ENCODE measurements at places on chromosomes 3 and 15.
A peak's percentile ranks its signal among the peaks of the same experiment; 100 is the strongest.

DNA sequence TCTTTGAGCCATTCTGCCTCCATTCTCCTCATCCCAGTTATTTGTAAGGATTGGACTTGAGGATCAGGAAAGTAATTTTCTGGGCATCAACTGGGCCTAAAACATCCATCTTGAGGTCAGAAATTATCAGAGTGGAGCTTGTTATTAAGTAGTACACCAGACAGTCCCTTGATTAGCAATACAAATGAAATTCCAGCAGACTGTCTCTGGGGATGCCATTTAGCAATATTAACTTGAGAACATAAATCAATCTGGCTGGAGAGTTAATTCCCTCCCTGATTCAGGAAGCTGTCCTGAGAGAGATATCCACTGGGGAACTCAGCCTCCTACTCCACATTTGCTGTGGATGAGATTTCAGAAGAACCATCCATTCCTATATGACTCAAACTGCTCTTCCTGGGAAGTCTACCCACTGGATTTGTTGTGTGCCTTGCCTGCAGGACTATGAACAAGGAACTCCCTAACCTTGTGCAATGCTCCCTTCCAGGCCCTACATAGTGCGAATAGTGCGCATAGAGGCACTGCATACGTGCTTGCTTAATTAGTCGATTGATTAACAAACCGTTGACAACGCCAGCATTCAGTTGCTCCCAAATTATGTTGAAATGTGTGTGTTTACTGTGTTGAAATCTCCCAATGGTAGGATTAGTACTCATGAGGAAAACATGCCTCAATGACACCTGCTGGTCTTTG lies 36.1 kb upstream of the MTMR14 start:
- DNase-seq, result no peak

GRCh38 chr15:101382544-101382943 lies 87.5 kb upstream of the SNRPA1 start:
- DNase-seq, result peak; percentile 11

DNA sequence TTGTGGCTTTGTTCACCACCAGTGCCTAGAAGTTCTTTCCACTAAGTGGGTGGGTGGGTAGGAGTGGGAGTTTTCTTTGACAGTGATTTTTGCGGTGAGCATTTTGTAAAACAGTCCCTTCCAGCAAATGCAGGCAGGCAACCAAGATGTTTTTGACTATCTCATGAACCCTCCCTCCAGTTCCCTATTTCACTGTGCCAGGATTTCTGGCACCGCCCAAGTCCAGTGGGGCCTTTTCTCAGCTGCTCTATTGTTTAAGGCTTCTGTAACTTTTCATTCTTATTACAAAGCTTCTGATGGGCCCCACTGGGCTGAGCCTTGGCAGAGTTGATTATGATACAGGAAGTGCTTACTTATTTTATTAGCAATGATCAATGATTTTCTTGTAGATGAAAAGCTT lies 236.0 kb downstream of the EDEM1 start:
- no peak for DNase-seq

- DNase-seq, result no peak
Measured at GRCh38 chr3:65607101-65607500, 431.6 kb downstream of the MAGI1 start.

DNA sequence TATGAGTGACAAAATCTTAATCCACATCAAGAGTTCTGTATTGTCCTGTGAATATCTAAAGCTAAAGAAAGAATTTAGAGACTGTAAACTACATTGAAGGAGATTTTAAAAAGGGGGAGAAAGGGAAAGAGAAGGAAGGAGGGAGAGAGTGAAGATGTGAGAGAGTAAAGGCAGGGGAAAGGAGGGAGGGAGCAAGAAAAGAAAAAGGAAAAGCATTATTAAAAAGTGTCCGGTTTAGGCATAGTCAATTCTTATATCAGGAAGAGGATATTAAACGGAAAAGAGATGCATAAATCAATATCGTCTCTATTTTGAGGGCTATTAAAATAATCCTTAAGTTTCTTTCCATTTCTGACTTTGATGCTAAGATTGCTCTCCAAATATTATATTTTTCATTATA lies 332.1 kb downstream of the ROBO2 start:
- DNase-seq, result no peak

DNA sequence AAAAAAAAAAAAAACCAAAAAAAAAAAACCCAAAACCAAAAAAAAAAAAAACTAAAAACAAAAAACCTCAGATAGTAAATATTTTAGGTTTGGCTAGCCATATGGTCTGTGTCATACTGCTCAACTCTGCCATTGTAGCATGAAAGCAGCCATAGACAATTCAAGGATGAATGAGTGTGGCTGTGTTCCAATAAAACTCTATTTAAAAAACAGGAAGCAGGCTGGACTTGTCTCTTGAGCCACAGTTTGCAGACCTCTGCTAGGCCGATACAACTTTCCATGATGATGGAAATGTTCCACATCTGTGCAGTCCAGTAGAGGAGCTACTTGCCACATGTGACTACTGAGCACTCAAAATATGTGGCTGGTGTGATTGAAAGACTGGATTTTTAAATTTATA lies 11.1 kb downstream of the EFCAB12 start:
- DNase-seq, result no peak

DNA sequence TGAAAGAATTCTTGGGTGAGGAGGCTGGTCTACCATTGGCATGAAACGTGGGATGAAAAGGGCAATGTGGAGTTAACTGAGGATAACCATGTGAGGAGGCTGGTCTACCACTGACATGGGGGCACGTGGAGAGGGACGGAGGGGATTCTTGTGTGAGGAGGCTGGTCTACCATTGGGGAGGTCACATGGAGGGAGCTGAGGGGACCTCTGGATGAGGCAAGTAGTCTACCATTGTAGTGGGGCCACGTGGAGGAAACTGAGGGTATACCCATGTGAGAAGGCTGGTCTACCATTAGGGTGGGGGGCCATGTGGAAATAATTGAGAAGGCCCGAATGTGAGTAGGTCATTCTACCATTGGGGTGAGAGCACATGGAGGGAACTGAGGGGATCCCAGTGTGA lies 154.1 kb downstream of the FBLN2 start:
- no peak for DNase-seq

DNA sequence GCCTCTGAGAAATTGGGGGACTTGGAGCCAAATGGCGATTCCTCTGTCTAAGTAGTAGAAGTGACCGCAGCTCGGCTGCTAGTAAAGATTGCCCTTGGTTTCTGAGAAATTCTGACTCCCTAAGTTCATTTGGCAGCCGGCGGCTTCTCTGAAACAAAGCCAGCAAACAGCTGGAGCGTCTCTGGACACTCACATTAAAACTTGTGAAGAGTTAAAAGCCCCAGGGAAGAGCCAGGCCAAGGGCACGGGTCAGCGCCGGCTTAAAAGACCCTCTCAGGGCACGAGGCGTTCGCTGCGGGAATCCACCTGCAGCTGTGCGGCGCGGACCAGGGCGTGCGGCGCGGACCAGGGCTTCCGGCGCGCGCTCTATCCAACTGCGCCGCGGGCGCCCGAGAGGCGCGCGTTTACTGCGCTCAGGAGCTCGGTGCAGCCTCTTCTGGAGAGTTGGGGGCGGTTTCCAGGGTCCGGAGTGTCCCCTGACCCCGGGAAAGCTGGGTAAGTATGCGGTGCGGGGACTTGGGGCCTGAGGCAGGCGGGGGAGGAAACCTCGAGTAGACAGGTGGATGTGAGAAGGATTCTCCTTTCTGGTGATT lies at the start of gene COL6A5:
Gene COL6A5 (plus strand): TSS at position 186 of the 593 bp plus-strand sequence. CDS start 27,967 bp downstream, outside the sequence.
- DNase-seq, result no peak

DNA sequence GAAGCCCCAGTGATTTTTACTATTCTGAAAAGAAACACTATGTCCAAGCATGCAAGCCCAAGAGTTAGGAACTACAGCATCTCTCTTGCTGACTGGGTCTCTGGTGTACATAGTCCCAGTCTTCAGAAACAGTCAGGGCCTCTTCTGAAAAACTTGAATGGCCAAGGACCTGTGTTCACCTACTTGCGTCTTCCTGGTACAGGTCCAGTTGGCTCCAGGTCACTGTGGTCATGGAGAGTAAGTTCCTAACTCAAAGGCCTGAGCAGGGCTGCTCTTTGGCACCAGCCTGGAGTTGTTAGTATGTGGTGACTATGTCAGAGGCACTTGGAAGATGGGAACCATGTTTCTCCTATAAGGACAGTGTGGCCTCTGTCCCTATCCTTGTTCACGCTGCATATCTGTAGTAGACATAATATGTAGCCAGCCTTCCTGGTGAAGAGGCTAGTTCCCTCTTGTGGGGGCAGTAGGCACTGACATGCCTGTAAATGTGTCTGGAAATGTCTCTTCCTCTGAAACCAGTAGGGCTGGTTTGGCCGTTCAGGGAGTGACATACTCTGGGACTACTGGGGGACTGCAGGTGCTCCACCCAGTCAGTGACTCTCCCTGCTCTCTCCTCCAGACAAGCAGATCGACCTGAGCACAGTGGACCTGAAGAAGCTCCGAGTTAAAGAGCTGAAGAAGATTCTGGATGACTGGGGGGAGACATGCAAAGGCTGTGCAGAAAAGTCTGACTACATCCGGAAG lies 2.6 kb upstream of the RBM15B start:
- DNase-seq, result peak; percentile 88

DNA sequence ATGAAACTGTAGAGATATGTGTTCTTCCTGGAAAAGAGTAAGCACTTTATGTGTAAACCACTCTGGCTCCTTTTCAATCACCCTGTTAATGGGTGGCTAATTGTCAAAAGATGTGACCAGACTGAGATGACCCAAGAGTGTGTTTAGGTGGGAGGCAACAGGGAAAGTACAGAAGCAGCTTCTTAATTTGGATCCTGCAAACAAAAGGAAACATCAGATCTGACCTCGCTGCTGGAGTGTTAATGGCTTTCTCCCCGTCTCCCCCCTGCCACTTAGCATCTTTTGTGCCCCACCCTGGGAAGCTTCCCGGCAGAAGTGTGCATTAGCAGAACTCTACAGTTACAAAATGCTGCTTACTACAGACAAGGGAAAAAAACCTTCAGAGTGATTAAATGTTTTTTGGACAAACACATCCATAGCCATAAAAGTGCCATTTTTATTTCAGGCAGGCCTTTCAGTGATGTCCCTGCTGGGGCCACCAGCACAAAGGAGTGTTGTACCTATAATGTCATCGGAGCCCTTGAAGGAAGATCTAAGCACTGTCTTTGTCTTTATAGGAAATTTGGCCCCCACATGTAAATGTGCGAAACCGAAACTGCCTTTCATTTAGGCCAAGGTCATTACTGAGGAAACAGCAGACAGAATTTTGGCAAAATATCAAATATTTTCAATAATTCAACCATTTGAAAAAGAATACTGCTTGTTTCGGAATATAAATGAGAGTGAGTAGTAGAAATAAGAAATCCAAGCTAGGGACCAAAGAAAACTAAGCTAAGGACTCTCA lies 311.0 kb downstream of the WDR72 start:
- DNase-seq, result no peak

- DNase-seq, result no peak
Measured at GRCh38 chr3:133303430-133303829, 96.4 kb upstream of the BFSP2 start.

DNA sequence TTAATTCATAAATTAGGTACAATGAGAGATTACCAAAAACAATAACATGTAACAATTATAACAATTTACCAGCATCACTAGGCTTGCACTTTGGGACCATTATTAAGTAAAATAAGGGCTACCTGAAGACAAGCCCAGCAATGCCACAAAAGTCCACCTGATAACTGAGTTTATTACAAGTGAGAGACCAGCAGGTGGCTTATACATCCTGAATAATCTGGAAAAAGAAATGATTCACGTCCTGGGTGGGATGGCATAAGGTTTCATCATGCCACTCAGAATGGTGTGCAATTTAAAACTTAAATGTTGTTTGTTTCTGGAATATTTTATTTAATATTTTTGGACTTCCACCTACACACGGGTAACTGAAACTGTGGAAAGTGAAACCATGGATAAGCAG lies 1287.1 kb upstream of the GBE1 start:
- no peak for DNase-seq

DNA sequence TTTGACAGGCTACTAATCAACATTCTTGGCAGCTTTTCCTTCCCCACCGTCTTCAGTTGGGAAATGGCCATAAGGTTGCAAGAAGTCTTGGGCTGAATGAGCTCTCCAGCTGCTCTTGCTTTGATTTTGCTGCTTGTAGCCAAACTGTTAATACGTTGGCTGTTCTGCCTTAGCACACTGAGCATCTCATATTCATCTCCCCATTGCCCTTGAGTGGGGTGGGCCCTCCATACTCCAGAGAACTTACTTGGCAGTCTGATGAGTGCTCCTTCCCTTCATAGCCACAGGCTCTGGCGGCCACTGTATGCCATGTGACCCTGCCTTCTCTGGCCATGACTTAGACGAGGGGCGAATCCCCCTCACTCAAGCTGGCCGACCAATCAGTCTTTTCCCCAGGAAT lies 25.8 kb upstream of the PAQR5 start:
- DNase-seq, result no peak

DNA sequence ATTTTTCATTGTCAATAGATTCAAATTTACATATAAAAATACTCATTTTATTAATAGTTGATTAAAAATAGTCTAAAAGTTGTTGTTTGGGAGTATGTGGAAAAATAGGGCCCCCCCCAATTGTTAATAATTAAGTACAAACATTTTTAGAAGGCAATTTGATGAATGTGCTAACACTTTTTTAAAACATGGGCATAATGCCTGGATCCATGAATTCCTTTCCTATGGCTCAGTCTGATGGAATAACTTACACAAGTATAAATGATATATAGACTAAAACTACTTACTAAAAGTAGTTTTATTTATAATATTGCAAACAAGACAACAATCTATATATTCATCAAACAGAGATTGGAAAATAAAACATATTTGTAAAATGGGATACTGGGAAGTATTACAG lies 247.2 kb upstream of the LRRN1 start:
- no peak for DNase-seq

DNA sequence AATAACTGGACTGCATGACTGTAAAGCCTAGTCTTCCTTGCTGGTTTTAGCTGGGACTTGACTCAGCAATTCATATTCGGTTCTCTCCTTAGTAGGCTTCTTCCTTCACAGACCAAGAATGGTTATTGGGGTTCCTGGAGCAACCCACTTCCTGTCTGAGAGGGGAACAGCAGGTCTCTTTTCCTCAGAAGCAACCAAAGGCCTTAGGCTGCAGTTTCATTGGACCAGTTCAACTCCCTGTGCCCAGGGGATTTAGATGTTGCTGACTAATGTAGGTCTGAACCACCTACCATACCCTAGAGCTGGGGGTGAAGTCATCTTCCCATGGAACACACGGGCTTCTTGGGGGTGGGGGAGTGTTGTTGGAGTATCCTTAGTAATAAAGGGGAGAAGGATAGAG lies 84.0 kb upstream of the SKOR1 start:
- no peak for DNase-seq

- no peak for DNase-seq
Measured at GRCh38 chr3:143881095-143881494, 32.8 kb upstream of the SLC9A9 start.

GRCh38 chr3:5699811-5700210 lies 512.3 kb downstream of the EDEM1 start:
- no peak for DNase-seq

GRCh38 chr3:85387913-85388505 lies 429.2 kb downstream of the CADM2 start:
- DNase-seq, result no peak

DNA sequence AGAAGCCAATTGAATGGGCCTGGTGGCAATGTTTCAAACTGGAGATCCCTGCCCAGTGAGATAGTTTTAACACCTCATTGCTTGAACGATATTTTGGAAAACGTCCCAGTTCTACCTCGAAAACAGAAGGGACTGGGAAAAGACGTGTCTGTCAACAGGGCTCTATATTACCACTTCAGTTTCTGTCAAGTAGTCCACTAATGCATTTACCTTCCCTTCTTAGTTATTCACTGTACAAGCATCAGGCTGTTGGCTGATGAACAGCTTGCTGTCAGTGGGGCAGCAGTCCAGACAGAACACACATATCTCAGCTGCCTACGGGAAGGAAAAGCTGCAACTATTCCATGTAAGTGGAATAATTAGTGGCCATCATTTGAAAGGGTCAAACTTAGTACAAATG lies 794.7 kb upstream of the GBE1 start:
- no peak for DNase-seq

- no peak for DNase-seq
Measured at GRCh38 chr15:69974321-69974720, 123.4 kb downstream of the TLE3 start.

All from LNCaP clone FGC (cell line).